Common myeloid progenitor, CD34-positive (primary cell): ENCODE measurements at places on chromosomes 6 and 20.
A peak's percentile ranks its signal among the peaks of the same experiment; 100 is the strongest.

- DNase-seq = no peak
Measured at GRCh38 chr6:150661216-150662007, 61.7 kb downstream of the PLEKHG1 start.

- DNase-seq = no peak
Measured at GRCh38 chr6:41736186-41736733, 852 bp upstream of the TFEB start.

GRCh38 chr20:63498960-63499337 lies at the start of gene EEF1A2:
EEF1A2 (minus strand) TSS chr20:63499083; CDS start chr20:63497763, 1,320 bp downstream.
- peak; percentile 53 for DNase-seq

DNA sequence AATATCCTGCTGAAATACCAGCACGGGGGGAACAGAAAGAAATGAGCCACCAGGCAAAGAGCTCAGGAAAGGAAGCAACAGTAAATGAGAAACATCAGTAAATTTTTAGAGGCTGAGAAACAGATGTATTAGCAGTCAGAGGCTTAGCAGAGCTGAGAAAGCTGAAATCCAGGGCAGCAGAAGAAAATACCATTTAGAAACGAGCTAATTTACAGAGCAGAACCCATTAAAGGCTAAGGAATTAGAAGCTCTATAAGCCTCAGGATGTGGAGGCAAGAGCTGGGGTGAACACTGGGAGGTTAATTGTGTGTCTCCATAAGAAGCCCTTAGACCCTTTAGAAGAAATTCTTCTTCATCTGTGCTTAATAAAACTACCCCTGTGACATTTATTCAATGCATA lies 178.6 kb upstream of the RGS17 start:
- DNase-seq = no peak

- no peak for DNase-seq
Measured at GRCh38 chr6:3801960-3802359, 47.2 kb upstream of the FAM50B start.

DNA sequence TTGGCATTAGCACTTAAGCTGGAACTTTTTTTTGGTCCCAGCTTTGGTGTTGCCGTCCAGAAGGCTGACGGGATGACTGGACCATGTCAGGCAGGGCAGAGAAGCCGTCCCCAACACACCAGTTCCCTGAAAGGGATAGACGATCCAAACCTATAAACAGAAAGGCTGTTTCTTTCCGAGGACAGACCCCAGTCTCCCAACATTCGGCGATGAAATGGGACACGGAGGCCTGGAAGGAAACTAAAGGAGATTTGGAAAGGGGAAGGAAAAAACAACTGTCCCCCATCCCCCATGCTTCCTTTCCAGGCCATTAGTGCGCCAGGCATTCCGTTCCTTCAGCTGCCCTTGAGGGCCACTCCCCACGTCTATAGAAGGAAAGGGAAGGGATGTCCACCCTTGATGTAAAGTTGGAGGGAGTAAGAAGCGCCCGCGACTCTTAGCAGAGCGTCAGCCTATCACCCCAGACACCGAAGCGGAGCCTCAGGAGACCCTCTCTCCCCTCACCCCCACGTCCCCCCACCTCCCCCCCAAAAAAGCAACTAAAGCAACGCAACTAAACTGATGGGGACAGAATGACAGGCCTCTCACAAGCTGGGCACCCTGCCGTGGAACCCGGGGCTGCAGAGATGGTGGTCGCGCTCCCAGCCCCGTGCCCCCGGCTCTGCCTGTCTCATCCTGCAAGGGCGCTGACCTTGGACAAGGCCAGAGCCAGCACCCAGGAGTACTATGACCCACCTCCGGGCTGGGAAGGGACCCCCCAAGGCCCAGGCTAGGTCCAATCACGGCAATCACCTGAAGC lies 638 bp downstream of the BLCAP start:
- peak; percentile 28 for DNase-seq

GRCh38 chr20:10131732-10132345 lies 86.8 kb upstream of the SNAP25 start:
- no peak for DNase-seq
